NT2/D1 (cell line): ENCODE measurements at places on chromosomes 3 and 15.

DNA sequence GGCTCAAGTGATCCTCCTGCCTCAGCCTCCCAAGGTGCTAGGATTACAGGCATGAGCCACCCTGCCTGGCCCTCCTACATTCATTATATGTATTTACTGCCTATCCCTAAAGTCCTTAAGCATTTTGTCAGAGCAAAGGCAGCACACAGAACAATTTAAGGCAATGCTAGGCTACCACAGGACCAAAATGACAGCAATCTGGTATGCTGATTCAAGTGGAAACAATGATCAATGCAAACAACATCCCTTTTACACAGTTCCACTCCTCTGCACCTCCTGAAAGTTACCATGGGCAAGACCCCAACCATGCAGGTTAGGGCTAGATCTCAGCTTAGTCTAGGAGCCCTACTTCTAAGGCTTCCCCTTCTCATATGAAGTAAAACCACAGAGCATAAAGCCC is 40.3 kb downstream of the SPG11 start:
- DNase-seq, result no peak

GRCh38 chr15:85351965-85352364 is 28.4 kb upstream of the AKAP13 start:
- DNase-seq, result no peak

GRCh38 chr3:157844216-157844615 is 262.0 kb downstream of the SHOX2 start:
- no peak for DNase-seq

DNA sequence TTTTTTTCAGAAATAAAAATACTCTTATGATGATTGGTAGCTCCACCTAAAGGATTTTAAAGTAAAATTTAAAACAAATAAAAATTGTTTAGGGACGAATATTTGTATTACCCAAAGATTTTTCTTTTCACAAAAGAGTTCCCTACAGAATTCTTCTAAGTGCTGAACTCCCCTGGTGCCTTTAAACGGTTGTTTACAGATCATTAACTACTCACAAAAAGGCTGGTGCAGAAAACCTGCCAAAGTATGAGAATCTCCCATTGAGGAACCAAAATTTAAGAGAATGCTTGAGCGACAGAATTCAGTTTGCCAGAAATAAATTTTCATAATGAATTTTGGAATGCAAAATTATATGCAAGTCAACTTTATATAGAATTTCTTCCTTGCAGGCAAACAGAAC is 497.8 kb upstream of the NR2F2 start:
- no peak for DNase-seq

DNA sequence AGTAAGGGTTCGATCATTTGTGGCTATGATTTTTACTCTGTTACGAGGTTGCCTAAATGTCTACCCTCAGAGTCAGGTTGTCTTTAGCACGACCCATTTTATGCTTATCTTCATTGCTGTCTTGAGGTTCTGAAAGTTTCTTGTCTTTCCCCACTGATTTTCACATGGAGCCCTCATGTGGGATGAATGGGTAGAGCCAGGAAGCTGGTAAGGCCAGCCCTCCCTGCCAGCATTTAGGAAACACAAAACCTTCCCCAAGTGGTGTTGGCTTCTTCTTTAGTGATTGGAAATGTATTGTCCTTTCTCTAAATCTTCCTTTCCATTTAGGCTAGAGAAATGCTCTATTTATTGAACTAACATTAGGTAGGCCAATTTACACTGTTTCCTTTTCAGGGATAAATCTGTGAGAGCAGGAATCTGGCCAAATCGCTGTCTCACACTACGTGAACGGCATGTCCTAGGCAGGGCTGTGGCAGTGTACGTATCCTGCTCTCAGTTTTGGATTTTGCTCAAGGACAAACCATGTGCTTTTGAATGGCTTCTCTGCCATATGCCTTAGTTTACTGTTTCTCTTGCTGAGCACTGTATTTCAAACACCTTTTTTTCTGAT is 43.7 kb downstream of the MYZAP start:
- DNase-seq, result no peak
